ENCODE measurements at places on chromosomes 5 and 9.
A peak's percentile ranks its signal among the peaks of the same experiment; 100 is the strongest.

DNA sequence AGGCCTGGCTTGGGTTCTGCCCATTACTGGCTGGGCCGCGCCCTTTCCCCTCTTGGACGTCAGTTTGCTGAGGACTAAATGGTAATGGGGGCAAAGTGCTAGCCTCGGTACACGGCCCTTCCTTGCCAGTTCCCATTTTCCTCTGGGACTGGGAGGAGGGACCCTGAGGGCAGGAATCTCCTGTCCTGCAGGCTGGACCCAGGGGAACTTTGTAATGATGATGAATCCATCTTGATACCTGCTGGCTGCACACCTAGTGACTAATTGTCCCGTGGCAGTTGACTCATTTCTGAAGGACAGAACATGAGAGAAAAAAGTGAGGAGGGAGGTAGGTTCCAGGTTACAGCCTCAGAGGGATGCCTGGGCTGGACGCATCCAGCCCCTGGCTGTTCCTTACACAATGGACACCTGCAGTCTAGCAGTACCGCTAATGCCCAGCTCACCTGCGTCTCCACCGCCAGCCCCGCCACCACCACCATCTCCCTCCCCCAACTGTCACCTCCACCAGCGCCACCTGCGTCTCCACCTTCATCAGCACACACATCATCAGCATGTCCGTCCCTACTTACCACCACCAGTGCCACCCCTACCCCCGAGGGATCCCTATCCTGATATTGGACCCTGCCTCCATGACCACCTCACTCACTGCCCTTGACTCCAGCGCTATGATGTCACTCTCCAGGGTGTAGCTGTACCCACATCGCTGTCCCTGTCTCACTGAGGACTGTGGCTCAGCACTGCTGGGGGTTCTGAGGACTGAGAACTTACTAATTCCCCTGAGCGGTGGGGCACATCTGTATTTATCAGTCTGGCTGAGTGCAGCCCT is 4.3 kb downstream of the CDHR2 start:
- DNase-seq = peak; percentile 92

GRCh38 chr9:136279471-136279870 is 24.4 kb downstream of the CCDC187 start:
- no peak for DNase-seq

DNA sequence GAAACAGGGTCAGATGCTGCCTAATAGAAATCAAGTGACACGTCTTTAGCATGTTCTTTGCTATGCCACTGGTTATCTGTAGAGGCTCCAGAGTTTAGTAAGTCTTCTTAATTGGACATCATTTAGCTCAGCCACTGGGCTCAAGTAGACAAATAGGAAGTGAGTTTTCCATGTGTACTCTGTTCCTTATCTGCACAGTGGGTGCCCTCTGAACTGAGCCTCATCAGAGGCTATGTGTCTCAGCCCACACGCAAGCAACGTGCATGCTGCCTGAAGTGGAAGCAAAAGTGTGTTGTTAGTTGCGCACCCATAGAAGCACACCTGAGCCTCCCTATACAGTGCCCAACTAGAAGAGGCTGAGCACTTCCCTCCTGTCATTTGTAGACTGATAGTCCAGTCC is 134.7 kb downstream of the SEMA5A start:
- DNase-seq = no peak

- no peak for DNase-seq
Observed at GRCh38 chr9:132383462-132383883, 23.2 kb downstream of the TTF1 start.

DNA sequence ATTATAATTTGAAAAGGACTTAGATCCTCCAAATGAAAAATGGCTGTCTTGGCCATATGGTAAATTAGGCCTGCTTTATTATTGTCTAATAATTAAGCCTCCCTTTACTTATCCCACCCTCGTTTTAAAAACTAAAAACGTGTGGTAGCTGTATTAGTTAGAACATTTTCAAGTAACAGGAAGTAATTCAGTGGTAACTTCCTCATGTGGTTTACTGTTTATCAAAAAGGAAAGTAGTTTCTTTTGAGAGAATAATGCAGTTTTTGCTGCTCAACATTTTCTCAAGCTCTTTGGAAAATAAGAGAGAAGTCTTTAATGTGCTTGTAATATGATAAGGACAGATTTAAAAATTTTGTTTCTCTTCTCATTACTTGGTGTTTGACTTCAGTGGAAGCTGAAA is 26.0 kb downstream of the ZCCHC7 start:
- DNase-seq = no peak

DNA sequence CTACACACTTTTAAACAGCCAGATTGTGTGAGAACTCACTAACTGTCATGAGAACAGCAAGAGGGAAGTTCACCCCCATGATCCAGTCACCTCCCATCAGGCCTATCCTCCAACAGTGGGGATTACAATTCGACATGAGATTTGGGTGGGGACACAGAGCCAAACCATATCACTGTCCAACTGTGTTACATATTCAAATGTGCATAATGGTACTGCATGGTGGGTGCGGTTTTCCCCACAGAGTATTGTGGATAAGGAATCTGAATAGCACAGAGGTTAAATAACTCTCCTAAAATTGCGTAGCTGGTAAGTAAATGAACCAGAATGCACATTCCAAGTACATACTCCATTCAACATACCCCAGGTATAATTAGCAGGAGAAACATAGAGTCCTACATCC is 32.1 kb downstream of the CDH6 start:
- no peak for DNase-seq

DNA sequence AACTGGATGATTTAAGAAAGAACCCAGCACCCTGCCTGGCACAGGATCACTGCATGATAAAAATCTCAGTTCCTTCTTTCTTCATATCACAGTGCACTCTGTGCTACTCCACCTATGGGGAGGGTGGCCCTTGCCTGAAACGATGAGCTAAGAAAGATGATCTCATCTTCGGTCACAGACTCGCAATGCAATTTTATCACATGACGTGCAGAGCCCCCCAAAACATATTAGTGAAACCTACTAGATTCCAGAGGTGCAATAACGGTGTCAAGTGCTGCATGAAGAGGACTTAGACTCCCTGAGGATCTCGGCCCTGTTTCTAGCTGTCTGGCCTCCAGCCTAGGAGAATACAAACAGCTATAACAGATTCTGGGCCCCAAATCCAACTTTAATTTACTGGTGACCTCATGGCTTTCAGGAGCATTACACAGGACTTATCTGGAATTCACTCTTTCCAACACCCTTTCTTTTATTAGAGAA is 104.0 kb downstream of the EBF1 start:
- DNase-seq = no peak

- DNase-seq = no peak
Observed at GRCh38 chr5:143618141-143618540, 193.8 kb upstream of the HMHB1 start.

GRCh38 chr5:168939156-168939800 is 360.1 kb upstream of the PANK3 start:
- DNase-seq = no peak

DNA sequence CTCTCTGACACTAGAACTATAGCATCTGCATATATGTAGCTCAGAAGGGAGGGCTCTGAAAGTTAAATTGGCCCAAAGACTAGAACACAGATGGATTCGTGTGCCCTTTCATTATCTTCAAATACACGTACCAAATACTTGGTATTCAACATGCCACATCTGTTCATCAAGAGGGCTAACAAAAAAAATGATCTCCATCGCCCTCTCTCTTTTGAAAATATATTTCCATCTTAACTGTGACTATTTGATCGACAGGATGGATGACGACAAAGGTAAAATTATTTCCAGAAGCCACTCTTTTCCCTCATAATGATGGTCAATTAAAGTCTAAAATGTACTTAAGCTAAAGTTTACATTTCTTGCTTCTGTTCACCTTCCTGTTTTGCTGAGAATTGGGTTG is 77.0 kb downstream of the SEMA6A start:
- DNase-seq = no peak

DNA sequence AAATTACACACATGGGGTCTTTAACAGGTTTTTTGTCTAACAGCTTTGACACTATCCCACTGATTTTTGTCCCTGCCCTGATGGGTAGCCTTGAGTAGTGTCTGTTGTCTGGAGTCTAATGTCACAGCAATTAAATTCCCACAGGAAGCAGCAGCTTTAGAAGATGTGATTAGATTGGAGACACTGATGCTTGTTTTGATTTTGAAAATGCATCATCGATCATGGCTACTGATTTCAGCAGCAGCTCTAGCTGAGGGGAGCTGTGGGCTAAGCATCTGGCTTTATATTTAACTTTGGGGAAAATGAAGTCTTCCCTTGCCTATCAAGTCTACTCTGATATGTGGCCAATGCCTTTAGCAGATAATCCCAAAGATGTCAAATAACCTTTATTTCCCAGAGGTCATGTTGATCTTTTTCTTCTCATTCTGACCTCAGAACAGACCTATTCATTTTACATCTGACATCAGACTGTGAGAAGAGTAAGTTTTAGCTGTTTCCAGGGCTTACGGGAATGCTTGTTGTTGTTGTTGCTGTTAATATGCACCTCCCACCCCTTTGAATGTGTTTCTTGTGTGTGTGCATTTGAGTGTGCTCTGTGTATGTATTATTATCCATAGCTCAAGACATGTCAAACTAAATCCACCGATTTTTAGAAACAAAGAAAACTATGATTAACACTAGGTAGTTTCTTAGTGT is 704.9 kb upstream of the NUDT12 start:
- no peak for DNase-seq

DNA sequence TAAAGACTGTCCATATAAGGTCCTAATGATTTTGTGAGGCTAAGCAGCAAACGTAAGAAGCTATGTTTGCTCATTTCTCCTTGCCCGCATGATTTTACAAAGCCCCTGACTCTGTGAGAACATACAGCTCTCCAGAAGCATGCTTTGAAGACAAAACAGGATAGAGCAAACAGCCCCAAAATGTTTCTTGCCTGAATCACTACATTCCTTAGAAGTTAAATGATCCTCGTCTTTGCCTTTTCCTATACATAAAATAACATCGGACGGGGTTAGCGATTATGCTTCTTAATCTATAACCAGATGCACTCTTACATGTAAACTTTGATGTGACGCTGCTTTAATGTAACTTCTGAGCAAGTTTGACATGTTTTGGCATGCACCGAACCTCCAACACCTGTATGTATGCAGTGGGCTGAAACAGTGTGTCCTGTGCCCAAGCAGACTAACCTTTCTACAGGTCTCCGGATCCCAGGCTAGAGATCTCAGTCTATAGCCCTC is 353.7 kb downstream of the CETN3 start:
- DNase-seq = peak; percentile 55

DNA sequence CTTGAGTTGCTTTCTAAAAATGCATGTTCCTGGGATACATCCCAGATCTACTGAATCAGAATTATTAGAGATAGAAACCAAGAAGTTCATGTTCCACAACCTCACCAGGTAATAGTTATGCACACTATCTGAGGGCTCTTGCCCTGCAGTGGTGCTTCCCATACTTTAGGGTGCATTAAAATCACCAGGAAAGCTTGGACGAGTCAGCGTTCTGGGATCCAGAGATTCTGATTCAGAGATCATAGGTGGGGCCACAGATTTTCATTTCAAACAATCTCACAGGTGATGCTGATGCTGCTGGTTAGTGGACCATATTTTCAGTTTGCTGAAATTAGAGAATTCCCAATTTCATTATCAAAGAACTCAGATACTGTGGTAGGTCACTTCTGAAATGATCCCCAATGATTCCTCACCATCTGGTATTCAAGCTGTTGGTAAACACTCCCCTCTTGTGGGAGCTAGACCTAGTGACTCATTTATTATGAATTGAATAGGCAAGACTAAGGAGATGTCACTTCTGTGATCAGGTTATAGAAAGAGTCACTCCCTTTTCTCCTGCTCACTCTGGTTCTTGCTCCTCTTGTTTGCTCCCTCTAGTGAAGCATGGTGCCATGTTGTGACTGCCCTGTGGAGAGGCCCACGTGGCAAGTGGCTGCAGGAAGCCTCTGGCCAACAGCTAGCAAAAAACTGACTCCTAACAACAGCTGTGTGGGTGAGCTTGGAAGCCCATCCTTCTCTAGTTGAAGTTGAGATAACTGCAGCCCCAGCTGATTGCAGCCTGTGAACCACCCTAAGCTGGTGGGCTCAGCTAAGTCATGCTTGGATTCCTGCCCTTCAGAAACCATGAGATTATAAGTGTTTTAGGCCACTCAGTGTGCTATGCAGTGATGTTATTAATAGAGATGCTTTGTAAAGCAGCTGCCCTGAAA is 59.8 kb downstream of the SH3TC2 start:
- peak; percentile 69 for DNase-seq

- DNase-seq = no peak
Observed at GRCh38 chr5:142808878-142809598, 38.9 kb downstream of the ARHGAP26 start.

GRCh38 chr5:18534119-18534518 is 899.9 kb downstream of the TAF11L14 start:
- DNase-seq = no peak

All from RWPE1 (cell line).